ENCODE measurements at places on chromosomes 7 and 10. TPM values are rescaled to one million over a fixed set of nuclear protein-coding genes. Genes with fewer than 3 reads are reported as not detected.

- DNase-seq, result no peak
Measured at GRCh38 chr7:21596801-21597200, 54.0 kb downstream of the DNAH11 start.

- peak; percentile 61 for DNase-seq
Measured at GRCh38 chr10:103835096-103836050, 20.0 kb downstream of the SH3PXD2A start.

DNA sequence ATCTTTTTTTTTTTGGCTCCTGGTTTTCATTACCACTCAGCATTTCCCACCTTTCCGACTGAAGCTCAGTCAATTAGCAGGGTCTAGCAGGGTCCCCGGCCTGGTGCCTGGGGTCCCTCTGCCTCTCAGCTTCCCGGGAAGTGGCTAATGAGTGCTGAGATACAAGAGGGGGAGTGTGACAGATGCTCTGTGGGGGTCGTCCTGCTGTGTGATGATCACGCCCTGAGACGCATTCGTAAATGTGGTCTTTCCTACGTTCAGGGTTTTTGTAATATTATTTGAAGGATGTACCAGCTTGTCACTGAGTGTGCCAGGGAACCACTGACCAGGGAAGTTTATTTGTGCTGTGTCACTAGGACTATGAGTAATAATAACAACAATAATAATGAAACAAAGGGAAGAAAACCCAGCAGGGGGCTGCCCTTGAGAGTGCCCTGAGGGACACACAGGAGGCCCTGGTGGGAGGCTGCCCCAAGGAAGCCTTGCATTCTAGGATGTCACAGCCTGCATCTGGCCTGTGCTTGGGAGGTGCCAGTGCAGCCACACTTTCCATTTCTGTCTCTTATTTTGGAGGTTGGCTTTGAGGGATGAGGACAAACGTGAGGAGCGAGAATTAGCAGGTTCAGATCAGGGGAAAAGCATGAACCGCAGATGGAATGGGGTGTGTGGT, 337.8 kb downstream of the ADARB2 start:
- DNase-seq, result no peak

GRCh38 chr7:155168597-155169480, 98.7 kb downstream of the HTR5A start:
- DNase-seq, result no peak

The IGF2BP3 gene
- total RNA-seq, result 0.29 TPM

The FAM25A gene
- total RNA-seq, result not detected

Data from right lobe of liver (tissue), 6 donors.